ENCODE measurements at places on chromosomes 5 and 9. TPM values are rescaled to one million over a fixed set of nuclear protein-coding genes. Genes with fewer than 3 reads are reported as not detected.

The C8G gene
- 1.9 TPM for total RNA-seq

The LCN10 gene
- total RNA-seq = 8.4 TPM

The HMGCR gene
- total RNA-seq = 39.0 TPM

DNA sequence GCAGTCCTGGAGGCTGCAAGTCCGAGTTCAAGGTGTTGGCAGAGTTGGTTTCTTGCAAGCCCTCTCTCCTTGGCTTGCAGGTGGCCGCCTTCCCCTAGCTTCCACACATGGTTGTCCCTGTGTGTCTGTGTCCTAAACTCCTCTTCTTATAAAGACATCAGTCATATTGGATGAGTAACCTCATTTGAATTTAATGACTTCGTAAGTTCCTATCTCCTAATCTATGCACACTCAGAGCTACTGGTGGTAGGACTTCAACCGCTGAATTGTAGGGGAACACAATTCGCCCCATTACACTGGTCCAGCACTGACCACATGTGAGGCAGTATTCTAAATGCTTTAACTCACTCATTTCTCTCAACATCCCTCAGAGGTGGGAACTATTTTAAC, 25.9 kb upstream of the ADAMTS2 start:
- DNase-seq = no peak

- no peak for DNase-seq
Measured at GRCh38 chr5:10521466-10522223, 42.2 kb upstream of the ANKRD33B start.

GRCh38 chr9:129177791-129178567, at the start of gene IER5L:
TSS of gene IER5L (minus strand) at chr9:129178261. CDS start at chr9:129178052, 209 bp downstream.
- DNase-seq = peak; percentile 99

GRCh38 chr5:61002611-61003355, 57.8 kb downstream of the NDUFAF2 start:
- no peak for DNase-seq

GRCh38 chr5:116442095-116442534, 132.5 kb downstream of the SEMA6A start:
- no peak for DNase-seq

- DNase-seq = peak; percentile 37
Measured at GRCh38 chr9:136014147-136014923, 53.2 kb upstream of the UBAC1 start.

DNA sequence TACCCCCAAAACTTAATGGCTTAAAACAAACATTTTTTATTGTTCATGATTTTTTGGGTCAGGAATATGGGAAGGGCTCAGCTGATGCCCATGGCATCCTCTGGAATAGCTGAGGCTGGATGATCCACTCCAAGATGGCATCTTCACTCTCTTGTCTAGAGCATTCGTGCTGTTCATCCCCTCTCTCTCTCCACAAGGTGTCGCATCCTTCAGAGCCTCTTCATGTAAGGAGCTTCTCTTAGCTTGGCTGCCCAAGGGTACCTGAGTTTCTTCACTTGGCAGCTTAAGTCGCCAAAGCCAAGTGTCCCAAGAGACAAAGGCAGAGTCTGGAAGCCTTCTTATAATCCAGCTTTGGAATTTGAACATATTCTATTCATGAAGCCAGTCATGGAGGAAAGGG, 294.7 kb downstream of the CHSY3 start:
- peak; percentile 37 for DNase-seq

- DNase-seq = no peak
Measured at GRCh38 chr5:174003795-174004194, 14.8 kb downstream of the C5orf47 start.

GRCh38 chr5:167452136-167452535, 839.3 kb upstream of the WWC1 start:
- no peak for DNase-seq

DNA sequence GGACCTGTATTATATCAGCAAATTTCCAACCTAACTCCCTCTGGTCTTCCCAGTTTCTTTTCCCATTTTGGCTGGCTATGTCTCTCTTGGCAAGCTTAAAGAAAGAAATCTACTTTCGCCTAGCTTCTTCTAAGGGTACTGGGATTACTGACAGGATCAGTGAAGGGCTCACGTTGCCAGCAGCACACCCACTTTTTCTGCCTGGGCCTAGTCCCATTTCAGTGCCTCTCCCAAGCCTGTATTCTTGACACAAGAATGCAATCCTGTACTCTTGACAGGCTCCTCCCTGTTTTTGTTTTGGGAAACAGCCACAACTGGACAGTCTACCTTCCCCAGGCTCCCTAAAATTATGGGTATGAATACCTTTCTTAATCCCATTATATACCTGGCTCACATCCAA, 170.5 kb downstream of the EPB41L4A start:
- no peak for DNase-seq

DNA sequence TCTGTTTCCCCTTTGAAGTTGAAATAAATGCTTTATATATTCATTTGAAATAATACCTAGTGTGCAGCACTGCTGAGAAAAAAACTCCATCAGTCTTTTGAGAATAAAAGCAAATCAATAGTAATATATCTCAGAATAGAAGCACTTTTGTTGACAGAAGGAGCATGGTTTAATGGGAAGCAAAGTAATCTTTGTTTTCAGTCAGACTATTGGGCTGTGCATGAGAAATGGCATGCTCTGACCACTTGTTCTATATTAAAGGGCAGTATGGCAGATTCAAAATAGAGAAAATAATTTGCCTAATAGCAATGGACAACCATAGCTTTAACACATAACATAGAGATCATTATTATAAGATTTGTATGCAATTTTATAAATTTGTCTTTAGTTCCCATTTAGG, 12.4 kb downstream of the CDH10 start:
- no peak for DNase-seq

DNA sequence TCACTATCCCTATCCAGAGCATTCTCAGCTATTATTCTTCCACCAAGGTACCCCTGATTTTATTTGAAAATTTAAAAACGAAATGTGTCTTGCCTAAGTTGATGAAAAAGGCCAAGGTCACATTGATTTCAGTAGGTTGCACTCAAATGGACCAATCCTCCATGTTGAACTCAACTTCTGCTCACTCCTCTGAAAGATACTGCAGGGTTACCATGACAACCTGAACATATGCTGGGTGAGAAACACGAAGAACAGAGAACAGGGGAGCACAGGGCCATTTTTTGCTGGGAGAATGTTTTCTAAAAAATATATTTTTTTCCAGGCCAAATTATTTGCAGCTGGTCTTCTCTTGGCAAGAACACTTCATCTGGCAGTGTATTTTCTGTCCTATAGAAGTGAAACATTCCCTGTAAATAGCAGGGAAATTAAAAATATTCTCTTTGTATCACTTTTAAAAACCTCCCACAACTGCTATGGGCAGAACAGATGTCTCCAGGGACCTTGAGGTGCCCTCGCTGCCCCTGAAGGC, 215.9 kb downstream of the NXNL2 start:
- no peak for DNase-seq
